ENCODE measurements at places on chromosomes 12 and 14.

GRCh38 chr12:24778486-24779304, 170.2 kb downstream of the BCAT1 start:
- no peak for DNase-seq

DNA sequence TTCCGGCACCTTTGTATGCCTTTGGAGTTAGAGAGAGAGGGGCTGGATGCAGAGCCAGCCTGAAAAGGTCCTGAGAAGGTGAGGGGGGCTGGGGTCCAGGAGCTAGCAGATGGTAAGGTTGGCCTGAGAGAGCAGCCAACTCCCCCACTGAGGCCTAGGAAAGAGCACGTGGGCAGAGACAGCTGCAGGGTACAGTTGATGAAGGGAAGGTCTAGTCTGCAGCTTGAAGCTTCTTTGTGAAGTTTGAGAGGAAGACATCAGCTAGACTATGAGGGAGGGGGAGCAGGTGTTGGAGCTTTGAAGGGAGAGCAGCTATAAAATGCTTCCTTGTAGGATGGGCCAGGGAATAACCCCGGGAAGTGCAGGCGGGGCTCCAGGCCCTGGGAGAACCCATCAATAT, 289.3 kb upstream of the AMIGO2 start:
- DNase-seq, result no peak

- DNase-seq, result no peak
Observed at GRCh38 chr12:112160611-112161010, 35.3 kb downstream of the TRAFD1 start.

GRCh38 chr12:8823565-8824300, 1.3 kb downstream of the A2ML1 start:
- no peak for DNase-seq

GRCh38 chr12:119695034-119695433, 27.1 kb downstream of the PRKAB1 start:
- DNase-seq, result no peak

DNA sequence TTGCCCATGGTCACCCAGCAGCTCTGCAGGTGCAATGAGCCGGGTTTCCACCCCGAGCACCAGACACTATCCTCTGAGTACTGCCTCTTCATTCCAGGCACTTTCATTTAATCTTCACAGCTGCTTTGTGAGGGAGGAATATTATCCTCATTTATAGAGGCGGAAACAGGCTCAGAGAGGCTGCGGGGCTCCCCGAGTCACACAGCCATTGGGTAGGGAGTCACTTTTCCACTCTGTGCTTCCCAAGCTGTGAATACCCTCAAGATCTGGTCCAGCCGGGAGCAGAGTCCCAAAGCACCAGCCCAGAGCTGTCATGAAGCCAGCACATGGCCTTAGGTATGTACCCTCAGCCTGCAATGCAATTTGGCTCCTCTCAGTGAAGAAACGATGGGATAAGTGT, 51.7 kb upstream of the RIN3 start:
- DNase-seq, result no peak

DNA sequence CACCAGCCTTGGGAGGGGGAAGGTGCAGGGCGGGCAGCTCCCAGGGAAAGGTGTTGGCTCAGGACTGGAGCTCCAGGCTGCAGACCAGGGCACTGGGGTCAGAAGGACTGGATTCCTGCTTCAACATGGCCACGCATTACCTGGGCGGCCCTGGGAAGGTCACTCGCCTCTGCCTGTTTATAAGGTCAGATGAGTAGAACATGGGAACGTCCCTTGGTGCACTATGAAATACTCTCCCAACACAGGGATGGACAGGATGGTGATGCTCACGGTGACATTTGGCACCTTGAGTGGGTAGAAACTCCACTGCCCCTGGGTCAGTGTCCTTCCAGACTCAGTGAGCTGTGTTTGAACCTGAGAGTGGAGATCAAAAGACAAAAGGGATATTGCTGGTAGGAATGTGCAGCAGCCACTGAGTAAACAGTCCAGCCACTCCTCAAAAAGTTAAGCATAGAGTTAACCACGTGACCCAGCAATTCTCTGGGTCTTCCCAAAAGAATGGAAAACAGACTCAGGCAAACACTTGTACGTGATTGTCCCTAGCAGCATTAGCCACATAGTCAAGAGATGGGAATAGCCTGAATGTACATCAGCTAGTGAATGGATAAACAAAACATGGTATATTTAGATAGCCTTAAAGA, 9.1 kb upstream of the BDKRB2 start:
- no peak for DNase-seq

- no peak for DNase-seq
Observed at GRCh38 chr12:40473962-40474361, 218.3 kb upstream of the CNTN1 start.

DNA sequence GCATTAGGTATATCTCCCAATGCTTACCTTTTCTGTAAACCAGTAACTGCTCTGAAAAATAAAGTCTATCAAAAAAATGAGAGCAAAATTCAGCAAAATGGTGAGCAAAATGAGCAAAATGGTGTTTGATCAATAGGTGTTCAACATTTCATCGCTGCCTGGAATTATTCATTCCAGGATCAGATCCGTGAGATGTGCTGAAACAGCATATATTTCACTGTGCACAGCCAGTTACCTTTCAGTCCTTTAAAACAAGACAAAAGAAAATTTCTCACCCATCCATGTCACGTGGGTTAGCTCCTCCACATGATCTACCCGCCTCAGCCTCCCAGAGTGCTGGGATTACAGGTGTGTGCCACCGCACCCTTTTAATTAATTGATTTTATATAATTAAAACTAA, 8.1 kb upstream of the FGF23 start:
- no peak for DNase-seq

- no peak for DNase-seq
Observed at GRCh38 chr12:95054206-95054605, 19.2 kb downstream of the NR2C1 start.

- DNase-seq, result no peak
Observed at GRCh38 chr12:39368891-39369290, 74.0 kb downstream of the KIF21A start.

DNA sequence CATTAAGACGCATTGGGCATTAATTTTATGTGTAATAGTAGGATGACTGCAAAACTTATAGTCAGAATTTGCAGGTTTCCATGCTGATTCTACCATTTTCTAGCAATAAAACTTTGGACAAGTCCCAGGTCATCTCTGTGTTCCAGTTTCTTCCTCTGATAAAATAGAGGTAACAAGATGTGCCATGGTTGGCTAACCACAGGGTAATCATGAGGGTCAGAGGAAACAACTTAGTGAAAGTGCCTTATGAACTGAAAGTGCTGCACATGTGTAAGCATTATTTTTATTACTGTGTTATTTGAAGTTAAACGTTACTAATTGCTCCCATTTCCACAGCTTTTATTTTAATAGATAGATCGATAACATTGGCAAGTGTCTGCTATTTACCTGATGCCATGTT, 21.1 kb downstream of the SMCO2 start:
- DNase-seq, result no peak

- DNase-seq, result no peak
Observed at GRCh38 chr12:113237748-113238147, 16.5 kb downstream of the TPCN1 start.

DNA sequence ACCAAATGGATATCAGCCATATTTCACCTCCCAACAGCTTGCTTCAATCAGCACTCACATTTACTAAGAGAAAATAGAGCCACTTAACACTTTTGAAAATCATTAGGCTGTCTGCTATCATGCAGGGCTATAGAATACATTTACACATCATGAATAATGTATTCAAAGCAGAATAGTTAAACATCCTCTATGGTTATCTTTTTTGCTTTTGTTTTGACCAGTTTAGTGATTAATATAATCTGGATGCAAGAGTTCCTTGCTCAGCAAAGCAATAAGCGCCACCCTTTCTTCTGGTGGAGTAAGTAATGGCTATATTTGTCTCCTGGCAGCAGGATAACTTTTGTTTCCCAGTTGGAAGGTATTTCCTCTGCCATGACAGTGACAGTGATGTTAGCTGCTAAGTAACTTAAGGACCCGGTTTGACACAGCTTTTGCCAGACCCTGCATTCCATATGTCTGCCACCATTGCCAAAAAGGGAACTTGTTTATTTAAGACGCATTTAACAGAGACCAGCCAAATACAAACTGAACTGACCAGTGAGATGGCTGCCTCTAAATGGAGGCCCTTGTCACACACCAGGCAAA, 70.3 kb upstream of the NR2C1 start:
- no peak for DNase-seq

Data from NCI-H2029 treated with DMSO at 0.1 percent for 48 hours (cell line).